Germinal center (tissue), 1 donor: ENCODE measurements at places on chromosomes 5 and 9.
A peak's percentile ranks its signal among the peaks of the same experiment; 100 is the strongest.

GRCh38 chr9:4180907-4181605, 118.8 kb downstream of the GLIS3 start:
- no peak for DNase-seq

DNA sequence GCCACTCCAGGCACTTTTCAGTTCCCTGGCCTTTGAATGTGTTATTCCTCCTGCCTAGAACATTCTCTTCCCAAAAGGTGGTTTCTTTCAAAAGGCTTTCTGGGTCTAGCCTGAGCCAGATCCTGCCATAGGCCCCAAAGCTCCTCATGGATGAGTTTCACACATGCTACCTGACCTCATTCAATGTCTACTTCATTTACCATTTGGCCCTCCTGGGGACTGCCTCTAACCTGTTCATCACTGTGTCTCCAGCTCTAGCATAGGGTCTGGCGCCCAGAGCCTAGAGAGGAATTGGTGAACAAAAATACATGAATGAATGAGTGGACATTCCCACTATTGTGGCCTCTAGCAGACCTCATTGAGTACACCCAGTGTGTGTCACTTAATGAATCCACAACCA, 5.4 kb upstream of the P4HA2 start:
- DNase-seq: no peak

GRCh38 chr9:128469070-128469469, 13.3 kb downstream of the ODF2 start:
- DNase-seq: no peak

- no peak for DNase-seq
Measured at GRCh38 chr5:60355181-60355580, 344.8 kb downstream of the DEPDC1B start.

- no peak for DNase-seq
Measured at GRCh38 chr9:112048924-112049691, 126.0 kb downstream of the SUSD1 start.

DNA sequence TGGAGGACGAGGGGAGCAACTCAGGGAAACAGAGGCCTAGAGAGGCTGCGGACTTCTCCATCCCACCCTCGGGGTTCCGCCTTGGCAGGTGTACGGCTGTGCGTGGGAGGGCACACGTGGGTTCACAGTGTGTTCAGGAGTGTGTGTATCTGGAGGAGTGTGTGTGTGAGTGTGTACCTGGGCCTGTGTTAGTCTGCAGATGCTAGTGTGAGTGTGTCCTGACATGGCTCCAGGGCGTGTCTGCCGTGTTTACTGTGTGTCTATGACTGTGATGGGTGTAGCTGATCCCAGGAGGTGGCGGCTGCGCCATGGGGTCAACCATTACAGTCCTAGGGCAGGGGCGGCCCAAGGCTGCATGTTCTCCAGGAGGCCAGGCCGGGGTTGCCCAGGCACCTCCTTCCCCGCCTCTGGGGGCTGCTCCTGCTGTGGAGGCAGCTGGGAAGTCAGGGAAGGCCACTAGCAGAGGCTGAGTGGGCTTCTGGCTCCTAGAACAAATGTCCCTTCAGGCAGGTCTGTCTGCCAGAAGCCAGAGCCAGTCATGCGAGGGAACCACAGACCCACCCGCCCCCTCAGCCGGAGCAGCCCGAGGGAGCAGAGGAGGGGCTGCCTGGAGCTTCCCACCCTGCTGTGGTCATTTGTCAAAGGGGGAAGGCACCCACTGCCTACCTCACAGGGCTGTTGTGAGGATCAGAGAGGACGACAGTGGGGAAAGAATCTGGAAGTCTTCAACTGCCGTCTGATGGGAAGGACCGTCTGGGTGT, 21.4 kb downstream of the CRB2 start:
- no peak for DNase-seq

DNA sequence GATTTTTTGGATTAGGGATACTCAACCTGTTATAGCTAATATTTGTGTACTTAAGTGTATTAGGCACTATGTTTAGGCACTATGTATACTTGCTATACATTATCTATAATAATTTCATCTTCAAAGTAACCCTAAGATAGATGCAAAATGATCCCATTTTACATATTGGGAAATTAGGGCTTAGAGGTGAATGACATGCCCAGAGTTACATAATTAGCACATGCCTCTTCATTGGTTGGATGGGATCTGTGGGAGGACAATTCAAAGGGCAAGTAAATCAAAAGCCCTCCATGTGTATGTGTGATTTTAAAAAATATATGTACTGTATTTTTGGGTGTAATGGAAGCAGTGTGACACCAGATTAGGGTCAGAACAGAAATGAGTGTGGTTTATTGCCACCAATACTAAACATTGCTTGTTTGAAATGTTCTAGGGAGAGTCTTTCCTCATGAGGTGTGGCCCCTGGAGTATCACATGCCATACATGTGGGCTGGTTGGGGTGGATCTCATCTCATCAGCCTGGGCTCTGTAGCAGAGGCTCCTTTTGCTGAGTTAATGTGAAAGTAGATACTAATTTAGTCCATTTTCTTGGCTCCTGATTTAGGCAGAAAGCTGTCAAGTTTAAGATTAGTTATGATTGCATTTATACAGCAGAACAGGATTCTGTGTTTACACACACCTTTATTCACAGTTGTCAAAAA, 5.5 kb downstream of the C9orf85 start:
- no peak for DNase-seq

DNA sequence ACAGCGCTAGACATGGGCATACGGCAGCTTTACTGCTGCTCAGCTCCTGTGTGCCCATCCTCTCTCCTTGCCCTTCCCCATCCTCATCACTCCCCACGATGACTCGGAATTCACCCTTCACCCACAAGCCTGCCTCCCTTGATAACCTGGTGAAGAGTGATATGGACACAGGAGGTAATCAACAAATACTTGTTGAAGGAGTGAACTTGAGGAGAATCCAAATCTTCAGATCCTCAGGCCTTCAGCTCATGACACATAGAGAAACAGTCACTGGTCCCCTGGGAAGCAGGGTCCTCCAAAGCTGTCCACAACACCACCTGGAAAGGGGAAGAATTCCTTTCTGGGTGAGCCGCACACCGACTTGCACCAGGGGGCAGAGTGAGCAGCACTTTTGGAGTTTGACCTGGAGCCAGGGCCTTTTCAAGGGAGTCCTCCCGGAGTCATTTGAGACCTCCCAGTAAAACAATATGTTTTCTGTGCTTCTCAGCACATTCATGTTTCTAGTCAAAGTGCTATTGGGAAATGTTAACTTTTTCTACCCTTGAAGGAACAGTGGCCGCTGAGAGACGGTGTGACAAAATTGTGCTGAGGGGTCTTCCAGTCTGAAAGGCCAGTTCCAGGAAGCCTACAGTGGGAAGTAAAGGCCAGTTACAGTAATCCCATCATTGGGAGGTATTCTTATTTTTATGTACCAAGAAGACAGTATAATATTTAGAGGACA, 332.3 kb downstream of the CWC27 start:
- peak; percentile 30 for DNase-seq

DNA sequence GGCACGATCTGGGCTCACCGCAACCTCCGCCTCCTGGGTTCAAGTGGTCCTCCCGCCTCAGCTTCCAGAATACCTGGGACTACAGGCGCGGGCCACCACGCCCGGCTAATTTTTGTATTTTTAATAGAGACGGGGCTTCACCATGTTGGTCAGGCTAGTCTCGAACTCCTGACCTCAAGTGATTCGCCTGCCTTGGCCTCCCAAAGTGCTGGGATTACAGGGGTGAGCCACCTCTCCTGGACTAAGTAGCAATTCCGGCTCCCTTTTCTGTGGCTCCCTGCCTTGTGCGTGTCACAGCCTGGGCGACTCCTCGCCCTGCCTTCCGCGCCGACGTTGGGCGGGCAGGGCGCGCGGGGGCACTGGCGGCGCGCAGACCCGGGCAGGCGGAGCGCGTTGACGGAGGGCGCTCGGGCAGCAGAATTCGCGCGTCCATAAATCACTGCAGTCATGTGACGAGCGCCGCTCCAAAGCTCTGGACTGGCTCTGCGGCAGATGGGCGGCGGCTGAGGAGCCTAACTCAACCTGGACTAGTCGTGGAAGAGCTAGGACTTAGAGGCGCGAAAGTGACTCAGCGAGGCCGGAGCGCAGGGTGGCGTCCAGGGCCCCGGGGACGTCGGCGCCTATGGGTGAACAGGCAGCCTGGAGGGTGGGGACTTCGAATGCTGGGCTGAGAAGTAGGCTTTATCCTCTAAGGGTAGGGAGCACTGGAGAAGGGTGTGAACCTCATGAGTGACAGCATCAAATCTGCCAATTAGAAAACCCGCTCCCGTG, 1.4 kb upstream of the CIZ1 start:
- DNase-seq: peak; percentile 54

DNA sequence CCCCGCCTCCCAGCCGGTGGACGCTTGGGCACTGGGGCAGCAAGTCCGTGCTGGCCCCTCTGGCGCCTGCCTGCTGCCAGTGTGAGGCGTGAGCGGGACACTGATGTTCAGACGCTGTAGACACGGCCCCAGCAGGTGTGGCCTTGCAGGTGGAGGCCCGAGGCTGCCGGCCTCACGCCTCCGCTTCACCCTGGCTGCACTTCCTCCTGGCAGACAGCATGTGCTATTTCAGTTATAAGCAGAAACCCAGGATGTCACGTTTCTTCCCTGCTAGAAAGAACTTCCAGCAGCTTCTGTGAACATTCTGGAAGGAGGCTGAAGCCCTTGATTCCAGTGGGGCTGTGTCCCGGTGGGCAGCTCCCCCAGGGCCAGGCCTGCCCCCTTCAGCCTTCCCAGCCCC, 114.8 kb upstream of the FCN2 start:
- DNase-seq: no peak

DNA sequence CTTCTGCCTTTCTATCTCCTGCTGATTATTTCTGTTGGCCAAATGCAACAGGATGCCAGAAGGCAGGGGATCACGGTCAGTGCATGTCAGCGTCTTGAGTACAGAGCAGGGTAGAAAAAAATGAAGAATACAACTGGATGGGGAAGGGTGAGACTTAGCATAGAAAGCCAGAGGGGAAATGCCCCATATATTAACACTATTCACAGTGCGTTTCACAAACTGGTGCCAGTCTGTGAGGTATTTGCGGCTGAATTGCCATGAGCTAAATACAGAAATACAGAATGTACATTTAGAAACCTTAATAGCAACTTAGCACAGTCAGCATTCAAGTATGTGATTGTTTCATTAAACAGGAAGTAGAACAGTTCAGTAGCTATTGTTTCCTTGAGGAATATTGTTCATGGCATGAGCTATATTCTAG, 31.0 kb upstream of the SLC1A3 start:
- DNase-seq: no peak

DNA sequence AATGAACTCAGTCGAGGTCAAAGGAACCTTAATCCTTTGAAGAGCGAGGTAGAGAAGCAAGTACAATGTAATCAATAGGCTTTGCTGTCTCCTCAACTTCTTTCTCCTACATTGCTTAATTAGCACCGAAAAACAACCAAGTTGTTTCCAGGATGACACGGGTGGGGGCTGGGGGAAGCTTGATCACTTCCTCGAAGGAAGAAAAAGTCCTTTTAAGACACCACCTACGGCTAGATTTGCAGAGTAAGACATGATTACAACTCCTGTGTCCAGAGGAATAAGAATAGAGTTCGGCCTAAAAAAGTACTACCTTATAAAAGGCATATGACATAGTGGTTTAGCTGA, 811 bp upstream of the ARRDC3 start:
- DNase-seq: peak; percentile 14

DNA sequence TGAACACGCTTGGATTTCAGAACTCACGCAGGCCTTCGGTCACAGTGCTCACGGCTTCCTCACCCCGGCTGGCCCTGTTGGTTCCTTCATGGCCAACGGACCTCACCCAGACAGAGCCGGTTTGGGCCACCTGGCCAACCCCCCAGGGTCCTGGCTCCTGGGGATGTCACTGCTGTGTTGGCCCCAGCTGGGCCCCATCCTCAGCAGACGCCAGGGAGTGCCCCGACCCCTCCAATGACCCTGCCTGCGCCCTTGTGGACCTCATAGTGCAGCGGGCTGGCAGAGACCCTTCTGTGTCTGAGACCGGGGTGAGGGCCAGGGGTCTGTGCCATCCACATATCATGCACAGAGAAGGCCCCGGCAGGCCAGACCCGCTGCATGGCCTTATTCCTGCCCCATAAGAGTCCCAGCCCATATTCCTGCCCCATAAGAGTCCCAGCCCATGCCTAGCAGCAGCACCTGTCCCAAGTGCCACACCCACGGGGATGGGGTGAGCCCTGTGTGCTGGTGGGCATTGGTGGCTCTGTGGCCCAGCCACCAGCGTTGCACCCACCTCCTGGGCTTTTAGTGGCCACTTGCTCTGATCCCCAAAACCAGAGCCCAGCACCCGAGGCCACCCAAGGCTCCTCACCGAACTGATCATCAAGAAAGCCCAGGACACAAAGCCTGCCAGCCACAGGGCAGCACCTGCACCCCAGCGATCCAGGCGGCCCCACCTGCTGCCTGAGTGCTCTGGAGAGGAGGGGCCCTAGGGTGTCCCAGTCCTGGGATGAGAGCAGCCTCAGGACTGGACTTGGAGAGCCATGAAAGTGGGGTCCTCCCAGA, 1.3 kb upstream of the LPCAT1 start:
- DNase-seq: no peak

GRCh38 chr9:125551781-125552180, 155.2 kb downstream of the MAPKAP1 start:
- no peak for DNase-seq

GRCh38 chr9:8332331-8332650, 532.7 kb upstream of the DMAC1 start:
- DNase-seq: no peak

- DNase-seq: no peak
Measured at GRCh38 chr5:50829023-50829422, 162.6 kb downstream of the PARP8 start.

DNA sequence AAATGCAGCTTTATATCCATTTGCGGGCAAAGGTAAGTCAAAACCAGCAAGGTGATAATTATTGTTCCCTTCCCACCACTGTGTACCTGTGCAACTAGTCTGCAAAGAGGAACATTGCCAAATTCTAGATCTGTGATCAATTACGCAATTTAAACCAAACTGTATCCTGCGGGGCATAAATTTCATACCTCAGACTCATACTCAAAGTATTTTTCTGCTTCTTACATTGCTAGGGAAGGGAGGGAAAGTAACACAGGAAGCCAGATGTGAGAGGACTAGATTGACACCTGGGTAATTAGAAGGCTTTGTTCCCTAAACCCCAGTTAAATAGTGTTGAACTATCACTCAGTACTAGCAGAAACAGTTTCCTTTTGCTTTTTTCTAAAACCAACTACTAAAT, 240.2 kb upstream of the ZNF608 start:
- DNase-seq: no peak

DNA sequence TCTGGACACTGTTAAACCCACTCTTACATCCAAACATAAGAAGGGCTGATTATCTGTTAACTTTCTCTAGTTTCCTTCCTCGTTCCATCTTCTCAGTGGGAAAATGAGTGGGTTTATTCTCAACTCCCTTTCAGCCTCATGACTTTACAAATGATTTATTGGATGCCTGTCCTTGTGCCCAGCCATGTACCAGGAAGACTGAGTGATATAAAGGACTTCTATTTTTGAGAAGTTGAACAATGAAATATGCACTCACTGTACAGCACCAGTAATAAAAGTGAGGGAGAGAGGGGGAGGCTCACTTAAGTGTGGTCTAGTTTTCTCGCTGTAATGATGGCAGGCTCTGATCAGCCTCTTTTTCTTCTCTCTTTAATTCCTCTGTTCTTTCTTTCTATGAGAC, 277.6 kb downstream of the SMARCA2 start:
- no peak for DNase-seq
